ENCODE measurements at places on chromosomes 2 and 18. TPM values are rescaled to one million over a fixed set of nuclear protein-coding genes. Genes with fewer than 3 reads are reported as not detected.

- no peak for DNase-seq
Observed at GRCh38 chr2:12156349-12156748, 409.9 kb downstream of the LPIN1 start.

- DNase-seq: no peak
Observed at GRCh38 chr2:215432759-215433594, 2.9 kb downstream of the FN1 start.

DNA sequence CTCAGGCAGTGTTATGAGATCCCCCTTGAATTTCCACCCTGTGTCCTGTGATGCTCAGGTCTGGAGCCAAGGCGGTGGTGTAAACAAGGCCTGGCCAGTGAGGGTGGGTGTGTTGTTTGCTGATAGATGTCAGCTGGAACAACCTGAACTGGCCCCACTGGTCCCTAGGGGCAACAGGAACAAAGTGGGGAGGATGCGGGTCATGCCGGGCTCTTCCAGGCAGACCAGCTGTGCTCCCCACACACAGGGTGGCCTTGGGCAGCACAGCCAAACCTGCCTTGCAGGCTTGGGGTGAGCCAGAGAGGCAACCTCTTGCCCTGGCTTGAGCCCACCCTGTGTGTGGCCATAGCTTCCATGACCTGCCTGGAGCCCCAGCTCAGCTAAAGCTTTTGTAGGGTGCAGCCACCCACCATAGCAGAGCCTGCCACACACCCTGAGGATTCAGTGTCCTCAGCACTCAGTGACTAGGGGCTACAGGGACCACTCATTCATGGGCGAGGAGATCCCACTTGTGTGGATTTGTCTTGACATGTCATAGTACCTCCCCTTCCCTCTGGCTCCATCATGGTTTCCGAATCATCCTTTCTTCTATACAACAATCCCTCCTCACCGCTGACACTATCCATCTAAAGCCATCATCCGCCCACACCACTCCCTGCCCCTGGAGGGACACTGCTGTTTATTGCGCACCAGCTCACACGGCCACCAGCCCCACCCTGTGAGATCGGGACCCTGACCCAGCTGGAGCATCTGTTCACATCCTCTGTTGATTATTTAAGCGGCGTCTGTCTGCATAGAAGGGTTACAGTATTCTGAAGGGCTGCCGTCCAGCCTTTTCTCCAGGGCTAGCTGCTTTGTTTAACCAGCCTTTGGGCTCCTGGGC, 268.8 kb downstream of the CYP26B1 start:
- DNase-seq: no peak

The SPOPL gene
- total RNA-seq: 38.8 TPM

DNA sequence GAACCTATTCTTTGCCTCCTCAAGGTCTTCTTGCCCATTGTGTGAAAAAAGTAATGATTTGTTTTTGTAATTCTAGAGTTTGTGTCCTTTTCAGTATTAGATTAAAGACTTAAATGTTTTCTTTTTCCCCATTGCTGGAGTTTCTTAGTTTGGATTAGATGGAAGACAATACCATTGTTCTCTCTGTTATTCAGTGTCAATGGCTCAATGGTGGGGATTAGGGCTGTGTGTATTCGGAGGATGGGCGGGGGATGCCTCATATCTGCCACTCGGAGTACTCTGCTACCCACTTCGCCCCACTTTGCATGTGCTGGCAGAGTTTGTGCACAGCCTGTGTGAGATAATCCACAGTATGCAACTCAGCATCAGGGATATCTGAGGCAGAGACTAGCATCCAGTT, 90.1 kb downstream of the KLHL29 start:
- DNase-seq: no peak

GRCh38 chr2:239165206-239165831, 235.5 kb downstream of the HDAC4 start:
- DNase-seq: peak; percentile 16

- DNase-seq: no peak
Observed at GRCh38 chr2:17085546-17086202, 420.0 kb upstream of the CYRIA start.

DNA sequence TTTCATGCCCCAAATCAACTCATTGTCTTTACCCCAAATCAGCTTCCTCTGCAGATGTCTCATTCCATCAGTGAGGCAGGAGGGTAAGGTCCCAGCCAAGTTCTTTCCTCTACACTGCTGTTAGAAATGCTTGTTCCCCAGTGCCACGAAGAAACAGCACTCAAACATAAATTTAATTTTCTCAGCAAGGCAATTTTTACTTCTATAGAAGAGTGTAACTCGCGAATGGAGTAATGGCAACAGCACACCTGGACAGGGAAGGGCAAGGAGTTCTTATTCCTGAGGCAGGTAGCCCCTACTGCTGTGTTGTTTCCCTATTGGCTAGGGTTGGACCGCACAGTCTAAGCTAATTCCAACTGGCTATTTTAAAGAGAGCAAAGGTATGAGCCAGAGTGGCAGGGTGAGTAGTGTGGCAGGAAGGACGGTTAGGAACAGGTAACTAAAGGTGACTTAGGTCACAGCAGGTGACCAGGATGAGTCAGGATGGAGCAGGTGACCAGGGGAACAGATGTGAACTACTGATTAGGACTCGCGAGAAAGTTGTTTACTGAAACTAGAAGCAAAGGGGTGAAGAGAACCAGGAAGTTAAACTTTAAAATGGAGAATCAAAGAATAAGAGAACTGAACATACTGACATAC, 12.0 kb upstream of the CEP68 start:
- DNase-seq: no peak

DNA sequence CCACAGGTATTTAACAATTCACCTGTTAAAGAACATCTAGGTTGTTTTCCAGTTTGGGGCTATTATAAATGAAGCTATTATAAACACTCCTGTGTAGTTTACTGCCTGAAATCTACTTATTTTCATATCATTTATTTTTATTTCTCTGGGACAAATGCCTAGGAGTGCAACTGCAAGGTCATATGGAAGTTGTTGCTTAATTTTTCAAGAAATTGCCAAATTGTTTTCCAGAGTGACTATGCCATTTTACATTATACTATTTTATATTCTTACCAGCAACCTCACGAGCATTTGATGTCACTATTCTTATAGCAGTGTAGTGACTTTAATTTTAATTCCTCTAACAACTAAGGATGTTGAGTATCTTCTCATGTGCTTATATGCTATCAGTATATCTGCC, 298.4 kb downstream of the EXOC6B start:
- no peak for DNase-seq

- DNase-seq: no peak
Observed at GRCh38 chr18:46587600-46587999, 69.4 kb downstream of the LOXHD1 start.

The NFE2L2 gene
- total RNA-seq: 101 TPM

The SLC11A1 gene
- 56.1 TPM for total RNA-seq

The REG1B gene
- total RNA-seq: 3.8 TPM

The PJVK gene
- 2.2 TPM for total RNA-seq

GRCh38 chr2:145752091-145752806, 1232.3 kb upstream of the ZEB2 start:
- DNase-seq: no peak

DNA sequence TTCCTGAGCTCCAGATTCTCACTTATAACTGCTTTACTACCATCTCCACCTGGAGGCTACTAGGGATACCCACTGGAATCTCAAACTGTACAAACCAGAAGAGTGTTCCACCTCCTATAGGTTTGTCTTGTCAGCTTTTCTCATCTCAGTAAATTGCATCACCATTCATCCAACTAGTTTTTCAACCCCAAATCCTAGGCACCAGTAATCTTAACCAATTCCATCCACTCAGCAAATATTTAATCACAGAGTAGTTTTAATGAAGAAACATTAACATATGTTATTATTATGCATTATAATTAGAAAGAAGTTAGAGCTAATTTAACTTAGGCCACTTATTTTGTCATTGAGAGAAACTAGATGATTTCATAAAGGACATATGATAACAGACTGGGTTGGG, 635.0 kb downstream of the DCDC2C start:
- no peak for DNase-seq

DNA sequence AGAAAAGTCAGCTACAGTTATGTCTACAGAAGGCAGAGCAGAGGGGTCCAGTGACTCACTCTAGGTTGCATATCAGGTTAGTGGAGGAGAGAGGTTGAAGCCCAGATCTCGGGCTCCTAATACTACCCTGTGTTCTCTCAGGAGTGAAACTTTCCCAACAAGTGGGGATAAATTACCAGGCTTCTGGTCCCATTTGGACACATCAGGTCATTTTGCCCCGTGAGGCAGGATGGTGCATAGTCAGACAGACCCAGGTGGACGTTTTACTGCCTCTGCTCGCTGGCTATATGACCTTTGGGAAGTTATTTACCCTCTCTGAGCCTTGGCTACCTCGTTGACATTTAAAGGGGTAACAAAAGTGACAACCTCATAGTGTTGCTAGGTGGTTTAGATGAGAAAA, 128.0 kb upstream of the REV1 start:
- no peak for DNase-seq

- DNase-seq: no peak
Observed at GRCh38 chr2:191311-192190, 72.3 kb downstream of the SH3YL1 start.

The C2orf81 gene
- 3.1 TPM for total RNA-seq

DNA sequence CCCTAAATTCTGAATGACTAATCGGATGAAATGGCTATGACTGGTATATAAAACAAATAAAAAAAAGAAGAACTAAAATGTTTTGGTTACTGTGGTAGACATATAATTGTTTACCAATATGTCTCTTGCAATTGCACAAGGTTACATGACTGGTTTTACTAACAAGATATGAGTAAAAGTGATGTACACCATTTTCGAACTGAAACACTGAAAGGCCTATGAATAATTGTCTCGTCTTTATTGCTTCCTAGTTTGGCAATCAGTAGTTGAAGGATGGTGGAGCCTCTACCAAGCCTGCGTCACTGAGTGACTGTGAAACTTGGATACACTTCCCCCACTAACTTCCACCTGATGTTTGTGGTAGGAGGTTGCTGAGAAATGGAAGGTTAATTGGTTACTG, 16.5 kb downstream of the CDH19 start:
- DNase-seq: no peak

DNA sequence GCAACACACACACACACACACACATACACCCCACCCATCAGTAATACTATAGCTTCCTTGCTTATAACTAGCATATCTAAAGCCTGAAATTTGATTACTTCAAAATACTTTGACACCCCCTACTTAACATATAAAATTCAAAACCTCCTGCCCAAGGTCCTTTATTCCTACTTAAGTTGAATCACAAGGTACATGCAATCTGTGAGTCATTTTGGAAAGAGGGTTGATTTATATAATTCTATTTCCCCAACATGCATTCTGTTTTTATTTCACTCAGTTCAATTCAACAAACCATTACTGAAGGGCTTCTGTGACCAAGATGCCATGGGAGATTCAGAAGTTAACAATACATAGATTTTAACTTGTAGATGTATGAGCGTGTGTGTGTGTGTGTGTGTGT, 420.7 kb downstream of the METTL4 start:
- DNase-seq: no peak

The DNER gene
- 1.1 TPM for total RNA-seq

DNA sequence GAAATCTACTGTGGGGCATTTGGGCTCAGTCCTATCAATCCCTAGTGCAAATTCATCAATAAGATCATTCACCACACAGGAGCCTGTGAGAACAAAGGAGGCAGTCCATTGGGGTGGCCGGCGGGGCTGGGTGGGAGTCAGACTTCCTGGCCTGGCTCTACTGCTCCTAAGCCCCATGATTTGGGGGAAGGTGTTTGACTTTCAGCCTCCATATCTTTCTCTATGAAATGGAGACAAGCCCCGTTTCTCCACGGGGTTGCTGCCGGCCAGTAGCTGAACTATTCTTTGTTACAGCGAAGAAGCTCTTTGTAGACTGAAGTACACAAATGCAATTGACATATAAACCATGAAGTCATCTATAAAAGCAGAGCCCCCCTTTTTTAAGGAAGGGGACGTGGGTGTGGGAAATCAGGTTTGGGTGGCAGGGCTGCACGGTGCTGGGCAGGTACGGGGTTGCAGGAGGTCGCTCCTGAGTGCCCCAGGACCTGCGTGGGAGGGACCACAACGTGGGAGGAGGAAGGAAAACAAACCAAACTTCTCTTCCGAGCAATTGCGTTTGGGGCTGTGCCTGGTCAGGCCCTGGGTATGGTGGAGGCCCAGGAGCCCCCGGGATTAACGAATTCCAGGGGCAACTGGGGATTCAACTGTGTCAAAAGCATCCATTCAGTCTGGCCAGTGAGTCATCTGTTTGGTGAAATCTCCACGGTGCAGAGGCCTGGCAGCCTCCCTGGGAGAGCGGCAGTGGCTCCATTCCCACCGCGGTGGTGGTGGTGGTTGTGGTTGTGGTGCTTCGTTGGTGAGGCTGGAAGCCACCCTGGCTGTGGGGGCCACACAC, 18.2 kb downstream of the FBLN7 start:
- DNase-seq: no peak

The ARHGAP25 gene
- 21.1 TPM for total RNA-seq

The SPEG gene
- 453 TPM for total RNA-seq

- DNase-seq: no peak
Observed at GRCh38 chr18:57447154-57447621, 12.0 kb downstream of the ONECUT2 start.

GRCh38 chr2:235740821-235741220, 247.0 kb downstream of the AGAP1 start:
- DNase-seq: no peak

DNA sequence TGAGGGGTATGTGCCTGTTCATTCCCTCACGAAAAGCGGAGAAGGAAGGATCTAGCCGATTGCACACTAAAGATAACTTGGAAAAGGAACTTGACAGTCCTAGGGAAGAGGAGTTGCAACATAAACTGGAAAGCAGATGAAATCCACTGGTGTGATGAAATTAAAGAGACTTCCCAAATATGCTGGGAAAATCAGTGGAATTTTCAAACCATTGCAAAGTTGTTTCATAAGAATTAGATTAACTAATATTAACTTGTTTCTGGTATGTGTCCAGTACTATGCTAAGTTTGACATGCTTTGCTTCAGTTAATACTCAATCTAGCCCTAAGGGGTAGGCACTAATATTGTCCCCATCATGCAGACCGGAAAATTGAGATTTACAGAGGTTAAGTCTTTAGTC, 222.7 kb downstream of the IKZF2 start:
- no peak for DNase-seq

The GALR1 gene
- total RNA-seq: 0.24 TPM

The CCBE1 gene
- total RNA-seq: not detected

GRCh38 chr2:174785481-174785880, 21.2 kb upstream of the CHRNA1 start:
- DNase-seq: no peak

DNA sequence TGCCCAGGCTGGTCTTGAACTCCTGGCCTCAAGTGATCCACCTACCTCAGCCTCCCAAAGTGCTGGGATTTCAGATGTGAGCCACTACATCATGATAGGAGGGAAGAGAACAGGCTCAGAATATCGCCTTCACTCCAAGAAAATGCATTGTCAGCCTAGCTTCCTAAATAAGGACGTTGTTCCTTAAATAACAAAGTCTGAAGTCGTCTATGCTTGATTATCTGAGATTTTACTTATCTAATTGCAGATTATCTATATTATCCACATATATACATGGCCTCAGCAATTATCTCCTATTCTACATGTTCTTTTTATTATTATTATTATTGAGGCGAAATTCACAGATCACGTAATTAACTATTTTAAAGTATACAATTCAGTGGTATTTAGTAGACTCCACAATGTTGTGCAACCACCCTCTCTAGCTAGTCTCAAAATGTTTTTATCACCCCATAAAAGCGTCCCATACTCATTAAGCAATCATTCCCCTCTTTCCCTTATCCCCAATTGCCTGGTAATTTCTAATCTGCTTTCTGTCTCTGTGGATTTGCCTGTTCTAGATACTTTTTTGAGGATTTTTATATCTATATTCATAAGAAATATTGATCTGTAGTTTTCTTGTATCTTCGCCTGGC, 95.1 kb upstream of the RFX8 start:
- DNase-seq: no peak

GRCh38 chr2:234671716-234672115, 174.8 kb upstream of the ARL4C start:
- DNase-seq: no peak
